Thoracic aorta (tissue), 2 donors: ENCODE measurements at places on chromosomes 12 and 14.

- DNase-seq, result no peak
These were observed 50.3 kb upstream of the ANP32D start for GRCh38 chr12:48422060-48422459.

- DNase-seq, result no peak
These were observed 47.2 kb downstream of the ATL1 start for GRCh38 chr14:50607181-50607580.

DNA sequence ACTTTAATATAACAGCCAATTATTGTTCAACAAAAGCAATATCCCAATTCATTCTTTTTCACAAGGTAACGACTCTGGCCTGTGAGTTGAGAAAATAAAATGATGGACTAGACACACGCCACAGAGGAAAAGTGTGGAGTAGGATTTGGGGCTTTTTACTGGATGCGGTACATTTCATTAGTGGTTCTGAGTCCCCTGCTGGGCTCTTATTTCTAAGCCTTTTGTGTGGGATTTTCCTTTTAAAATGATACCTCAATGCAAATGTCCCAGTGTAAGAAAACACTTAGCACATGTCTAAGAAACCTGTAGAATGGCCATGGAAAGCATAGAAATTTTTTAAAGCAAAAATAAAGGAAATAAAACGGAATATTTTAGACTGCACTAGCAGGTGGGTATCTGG, 73.4 kb downstream of the C12orf42 start:
- DNase-seq, result no peak

- DNase-seq, result no peak
These were observed 60.2 kb downstream of the GXYLT1 start for GRCh38 chr12:42084522-42084921.

GRCh38 chr14:75418850-75419768, 8.7 kb upstream of the JDP2 start:
- DNase-seq, result no peak

DNA sequence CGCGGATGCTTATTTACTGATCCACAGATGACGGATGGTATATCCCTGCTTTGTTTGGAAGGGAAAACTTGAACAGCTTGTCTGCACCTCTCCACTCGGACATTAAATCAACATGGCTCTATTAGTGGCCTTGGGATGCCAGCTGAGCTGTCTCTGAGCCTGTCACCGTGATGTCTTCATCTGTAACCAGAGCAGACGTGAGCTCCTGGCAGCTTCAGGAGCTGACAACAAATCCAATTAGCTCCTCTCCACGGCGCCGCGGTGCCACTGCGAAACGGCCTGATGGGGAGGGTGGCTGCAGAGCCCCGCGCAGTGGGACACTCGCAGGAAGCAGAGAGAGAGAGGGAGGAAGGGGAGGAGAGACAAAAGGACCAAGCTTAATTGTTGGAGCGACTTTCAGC, 112.3 kb downstream of the PAPOLA start:
- DNase-seq, result no peak

GRCh38 chr12:92432724-92433441, 269.9 kb upstream of the PLEKHG7 start:
- no peak for DNase-seq

GRCh38 chr12:26770239-26771070, 62.5 kb downstream of the ITPR2 start:
- no peak for DNase-seq

DNA sequence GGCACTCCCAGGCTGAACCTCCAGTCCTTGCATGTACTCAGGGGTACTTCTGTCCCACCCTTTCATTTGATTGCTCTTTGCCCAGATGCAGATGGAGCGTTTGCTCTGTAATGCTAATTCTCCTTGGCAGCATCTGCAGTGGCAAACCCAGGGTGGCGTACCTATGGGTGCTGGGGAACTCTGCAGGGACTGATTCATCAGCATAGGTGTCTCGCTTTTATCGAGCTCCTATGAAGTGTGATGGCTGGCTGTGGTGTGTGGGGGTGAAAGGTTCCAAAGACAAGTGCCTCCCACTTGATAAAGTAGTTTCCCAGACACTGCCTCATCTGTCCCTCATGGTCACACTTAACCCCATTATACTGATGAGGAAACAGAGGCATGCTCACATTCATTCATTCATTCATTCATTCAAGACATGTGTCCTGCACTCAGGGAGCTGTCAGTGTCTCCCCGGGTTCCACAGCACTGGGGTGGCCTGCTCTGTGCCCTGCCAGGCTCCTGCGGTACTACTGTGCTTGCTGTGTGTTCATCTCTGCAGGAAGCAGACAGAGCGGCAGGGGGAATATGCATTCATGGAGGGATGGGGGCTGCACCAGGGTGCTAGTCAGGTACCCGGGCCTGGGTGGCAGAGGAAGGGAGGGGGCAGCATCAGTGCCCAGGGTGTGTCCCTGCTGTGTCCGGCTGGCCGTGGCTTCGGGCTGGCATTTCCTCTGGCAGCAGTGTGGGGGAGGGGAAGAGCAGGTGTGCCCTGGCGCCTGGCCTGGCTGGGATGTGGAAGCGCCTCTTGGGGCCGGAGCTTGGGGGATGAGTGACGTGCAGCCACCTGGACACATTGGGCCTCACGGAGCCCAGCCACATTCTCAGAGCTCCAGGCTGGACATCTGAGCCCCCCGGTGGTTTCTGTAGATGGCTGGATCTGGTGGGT, 110.9 kb downstream of the TSPAN9 start:
- DNase-seq, result no peak

DNA sequence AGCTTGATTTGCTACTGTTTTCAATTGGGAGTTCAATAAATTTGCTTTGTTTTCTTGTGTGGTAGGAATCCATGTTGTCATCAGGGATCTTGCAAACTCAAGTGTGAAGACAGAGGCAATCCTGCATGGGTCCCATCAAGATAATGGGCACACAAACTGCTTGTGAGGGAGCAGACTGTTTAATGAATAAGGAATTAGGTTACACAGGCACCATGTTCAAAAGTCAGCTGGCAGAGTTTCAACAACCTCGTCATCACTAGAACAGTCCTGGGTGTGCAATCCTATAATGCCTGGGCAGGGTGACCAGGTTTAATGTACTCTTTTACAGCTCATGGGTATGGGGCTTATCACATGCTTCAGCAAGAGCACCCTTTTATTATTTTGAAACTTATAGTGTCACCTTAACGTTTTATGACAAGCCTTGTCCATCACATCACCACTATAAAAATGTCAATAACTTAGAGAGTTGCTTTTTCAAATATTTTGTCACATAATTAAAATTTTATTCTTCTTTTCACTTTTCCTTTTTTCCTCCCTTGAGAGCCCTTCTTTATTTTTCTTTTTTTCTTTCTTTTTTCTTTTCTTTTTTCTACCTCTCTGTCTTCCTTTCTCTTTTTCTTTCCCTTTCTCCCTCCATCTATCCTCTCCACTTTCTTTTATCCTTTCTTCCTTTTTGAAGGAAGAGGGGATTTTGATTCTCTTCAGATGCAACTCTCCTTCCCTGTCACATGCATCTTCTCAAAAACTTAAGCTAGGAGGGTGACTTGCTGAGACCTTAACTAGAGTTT, 252.2 kb upstream of the ATP2B1 start:
- DNase-seq, result no peak

DNA sequence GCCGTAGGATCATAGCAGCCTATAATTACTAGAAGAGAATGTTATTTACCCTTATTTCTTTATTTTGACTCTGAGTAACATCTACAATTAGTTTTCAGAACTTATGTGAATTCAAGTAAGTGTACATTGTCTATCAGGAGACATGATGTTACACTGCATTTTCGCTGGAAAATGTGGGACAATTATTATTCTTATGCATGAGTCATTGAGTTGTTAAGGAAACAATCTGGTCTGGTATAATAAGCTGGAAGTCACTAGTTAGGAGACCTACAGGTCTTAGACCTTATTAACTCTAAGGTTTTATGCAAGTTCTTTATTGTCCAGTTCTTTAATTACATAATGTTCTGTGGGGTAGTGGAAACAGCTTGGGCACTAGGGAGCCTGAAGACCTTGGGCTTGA, 5.8 kb downstream of the KTN1 start:
- no peak for DNase-seq

GRCh38 chr12:51976376-51977160, 25.1 kb downstream of the ACVR1B start:
- DNase-seq, result no peak

GRCh38 chr12:117481470-117481869, 120.0 kb upstream of the NOS1 start:
- DNase-seq, result no peak

GRCh38 chr14:51707327-51707726, 55.6 kb downstream of the FRMD6 start:
- no peak for DNase-seq

DNA sequence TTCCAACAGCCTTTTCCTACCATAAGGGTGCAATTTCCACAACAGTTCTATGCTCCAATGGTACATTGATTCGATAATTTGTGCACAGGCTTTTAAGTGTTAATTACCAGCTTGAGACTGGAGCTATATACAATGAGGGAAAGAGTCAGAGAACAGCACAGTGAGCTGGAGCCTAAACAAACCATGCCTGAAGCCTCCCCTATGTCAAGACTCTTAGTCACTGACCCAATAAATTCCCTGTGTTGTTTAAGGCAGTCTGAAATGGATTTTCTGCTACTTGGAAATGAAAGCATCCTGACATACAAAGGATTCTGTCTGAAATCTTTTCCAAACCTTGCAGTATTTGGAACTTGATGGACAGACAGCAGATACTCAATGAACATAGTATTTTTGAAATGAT, 149.0 kb downstream of the EFCAB11 start:
- DNase-seq, result no peak

DNA sequence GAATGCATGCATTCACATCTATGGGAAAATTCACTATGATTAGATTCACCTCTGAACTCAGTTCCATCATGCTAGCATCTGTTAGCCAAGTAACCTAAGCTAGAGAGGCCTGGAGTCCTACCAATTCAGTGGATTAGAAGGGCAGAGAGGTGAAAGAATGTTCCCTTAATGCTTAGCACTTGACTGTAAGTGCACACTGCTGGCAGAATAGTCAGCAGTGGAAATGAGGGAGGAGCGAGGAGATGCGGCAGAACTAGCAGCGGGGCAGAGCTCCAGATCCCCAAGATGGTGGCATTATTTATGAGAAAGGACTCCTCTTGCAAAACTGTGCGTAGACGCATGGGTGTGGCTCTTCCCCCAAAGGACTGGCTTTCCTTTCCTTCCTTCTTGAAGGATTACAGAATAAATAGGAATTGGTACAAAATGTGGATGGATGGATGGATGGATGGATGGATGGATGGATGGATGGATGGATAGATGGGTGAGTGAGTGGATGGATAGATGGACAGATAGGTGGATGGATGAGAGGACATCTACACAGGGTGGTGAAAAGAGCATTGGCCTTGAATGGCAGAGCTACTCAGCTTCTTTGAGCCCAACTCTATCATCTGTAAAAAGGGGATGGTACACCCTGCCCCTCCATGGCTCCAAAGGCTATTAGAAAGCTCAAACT, 227.2 kb downstream of the CHST11 start:
- DNase-seq, result no peak

DNA sequence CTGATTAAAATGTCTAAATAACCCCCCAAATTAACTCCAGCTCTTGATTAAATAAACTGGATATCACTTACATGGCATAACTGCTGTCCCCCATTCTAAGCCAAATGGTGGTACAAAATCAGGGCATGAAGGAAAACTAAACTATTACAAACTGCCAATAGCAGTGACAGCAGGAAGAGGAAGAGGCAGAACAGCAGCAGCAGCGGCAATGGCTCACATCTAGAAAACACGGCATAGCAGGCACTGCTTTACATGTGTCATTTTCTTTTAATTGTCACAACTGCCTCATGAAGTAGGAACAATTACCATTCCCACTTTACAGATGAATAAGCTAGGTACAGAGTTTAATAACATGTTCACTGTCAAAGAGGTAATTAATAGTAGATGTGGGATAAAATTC, 92.0 kb downstream of the EPS8 start:
- no peak for DNase-seq

DNA sequence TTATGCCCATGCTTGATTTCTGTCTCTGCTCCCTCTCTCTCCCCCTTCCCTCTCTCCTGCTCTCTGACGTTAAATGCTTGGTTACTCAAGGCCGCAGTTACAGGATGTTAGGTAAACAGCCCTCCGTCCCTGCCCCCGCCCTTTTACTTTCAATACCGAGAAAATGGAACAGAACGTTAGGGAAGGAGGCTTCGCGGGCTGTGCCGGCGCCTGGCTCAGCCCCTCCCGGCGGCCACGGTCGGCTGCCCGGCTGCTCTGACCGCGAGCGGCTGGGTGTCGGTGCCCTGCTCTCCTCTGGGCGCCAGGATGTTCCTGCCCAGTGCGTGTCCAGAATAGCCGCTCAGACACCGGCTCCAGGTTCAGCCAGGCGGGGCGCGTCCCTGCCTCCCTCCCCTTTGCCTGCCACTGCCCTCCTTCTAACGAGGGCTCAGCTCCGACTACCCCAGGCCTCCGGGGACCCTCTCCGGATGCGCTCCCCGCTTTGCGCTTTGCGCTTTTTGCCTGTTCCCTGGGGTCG, 166.1 kb downstream of the ADCK1 start:
- DNase-seq, result no peak

DNA sequence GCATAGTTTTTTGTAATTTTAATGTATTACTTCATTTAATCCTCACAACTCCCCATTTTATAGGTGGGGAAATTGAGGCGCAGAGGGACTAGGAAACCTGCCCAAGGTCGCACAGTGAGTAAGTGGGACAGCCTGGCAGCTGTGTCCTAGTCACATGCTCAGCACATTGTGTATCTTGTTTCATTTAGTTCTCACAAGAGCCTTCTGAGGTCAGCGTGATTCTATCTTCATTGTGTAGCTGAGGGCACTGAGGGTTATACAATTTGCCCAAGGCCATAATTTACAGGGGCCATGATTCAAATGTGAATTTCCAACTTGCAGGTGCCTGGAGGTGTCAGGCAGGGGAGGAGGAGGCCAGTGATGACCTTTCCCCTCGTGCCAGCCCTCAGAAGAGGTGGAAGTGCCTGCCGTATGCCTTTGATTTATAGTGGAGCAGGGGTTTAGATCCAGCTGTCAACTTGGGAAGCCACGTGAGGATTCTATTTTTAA, 30.3 kb upstream of the SMOC1 start:
- no peak for DNase-seq

GRCh38 chr14:49634547-49635334, at the start of gene DNAAF2:
Gene DNAAF2, minus strand, starts transcription at chr14:49635244. Its CDS starts 95 bp downstream, at chr14:49635149.
- peak; percentile 14 for DNase-seq

GRCh38 chr12:53186745-53187144, 6.0 kb upstream of the CSAD start:
- no peak for DNase-seq

DNA sequence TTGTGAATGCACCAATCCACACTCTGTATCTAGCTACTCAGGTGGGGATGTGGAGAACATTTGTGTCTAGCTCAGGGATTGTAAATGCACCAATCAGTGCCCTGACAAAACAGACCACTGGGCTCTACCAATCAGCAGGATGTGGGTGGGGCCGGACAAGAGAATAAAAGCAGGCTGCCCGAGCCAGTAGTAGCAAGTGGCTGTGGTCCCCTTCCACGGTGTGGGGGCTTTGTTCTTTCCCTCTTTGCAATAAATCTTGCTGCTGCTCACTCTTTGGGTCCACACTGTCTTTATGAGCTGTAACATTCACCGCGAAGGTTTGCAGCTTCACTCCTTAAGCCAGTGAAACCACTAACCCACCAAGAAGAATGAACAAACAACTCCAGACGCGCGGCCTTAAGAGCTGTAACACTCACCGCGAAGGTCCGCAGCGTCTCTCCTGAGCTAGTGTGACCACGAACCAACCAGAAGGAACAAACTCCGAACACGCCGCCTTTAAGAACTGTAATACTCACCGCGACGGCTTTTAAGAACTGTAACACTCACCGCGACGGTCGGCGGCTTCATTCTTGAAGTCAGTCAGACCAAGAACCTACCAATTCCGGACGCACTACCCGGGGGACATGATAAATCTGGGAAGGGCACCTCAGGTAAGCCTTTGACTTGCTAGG, 4.6 kb upstream of the LDHB start:
- DNase-seq, result no peak

- DNase-seq, result no peak
These were observed 7.3 kb downstream of the HOXC5 start for GRCh38 chr12:54040148-54040494.
